ENCODE measurements at places on chromosomes 3 and 15.

GRCh38 chr3:148962513-148962912, 28.8 kb upstream of the GYG1 start:
- no peak for DNase-seq

DNA sequence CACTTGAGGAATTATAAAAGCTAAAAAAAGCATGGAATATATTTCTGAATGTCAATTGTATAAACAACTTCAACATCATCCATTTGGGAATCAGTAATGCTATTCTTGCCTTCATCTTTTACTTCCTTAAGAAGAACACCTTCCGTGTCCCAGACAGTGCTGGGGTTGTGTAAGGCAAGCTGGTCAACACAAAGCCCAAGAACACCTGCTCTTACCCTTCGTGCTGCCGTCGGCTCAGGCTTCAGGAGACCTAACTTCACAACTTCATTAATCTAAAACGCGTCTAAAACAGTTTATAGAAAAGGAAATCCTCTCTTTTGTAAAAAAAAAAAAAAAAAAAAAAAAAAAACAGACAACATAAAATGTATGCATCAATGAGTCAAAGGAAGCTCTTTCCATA, 81.3 kb downstream of the ABI3BP start:
- no peak for DNase-seq

GRCh38 chr3:78986416-78987101, 781.2 kb downstream of the ROBO1 start:
- no peak for DNase-seq

- no peak for DNase-seq
These were observed 219.7 kb upstream of the COL8A1 start for GRCh38 chr3:99418709-99419108.

DNA sequence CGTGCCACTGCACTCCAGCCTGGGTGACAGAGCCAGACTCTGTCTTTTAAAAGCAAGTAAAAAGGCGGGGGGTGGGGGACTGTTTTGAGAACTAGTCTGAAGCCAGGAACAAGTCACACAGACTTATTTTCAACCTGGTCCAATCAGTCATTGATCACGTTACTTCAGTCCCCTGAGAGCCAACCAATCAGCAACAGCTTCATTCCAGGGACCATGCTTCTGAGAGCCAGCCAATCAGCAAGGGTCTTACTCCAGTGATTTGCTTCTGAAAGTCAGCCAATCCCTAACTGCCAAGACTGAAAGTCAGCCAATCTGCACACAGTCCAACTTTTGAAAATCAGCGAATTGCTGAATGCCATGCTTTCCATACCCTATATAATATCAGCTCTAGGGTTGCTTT, 48.6 kb upstream of the C15orf39 start:
- peak; percentile 57 for DNase-seq

GRCh38 chr3:177419904-177420601, 222.8 kb upstream of the TBL1XR1 start:
- no peak for DNase-seq

GRCh38 chr15:96268442-96269204, 61.9 kb upstream of the NR2F2 start:
- no peak for DNase-seq

DNA sequence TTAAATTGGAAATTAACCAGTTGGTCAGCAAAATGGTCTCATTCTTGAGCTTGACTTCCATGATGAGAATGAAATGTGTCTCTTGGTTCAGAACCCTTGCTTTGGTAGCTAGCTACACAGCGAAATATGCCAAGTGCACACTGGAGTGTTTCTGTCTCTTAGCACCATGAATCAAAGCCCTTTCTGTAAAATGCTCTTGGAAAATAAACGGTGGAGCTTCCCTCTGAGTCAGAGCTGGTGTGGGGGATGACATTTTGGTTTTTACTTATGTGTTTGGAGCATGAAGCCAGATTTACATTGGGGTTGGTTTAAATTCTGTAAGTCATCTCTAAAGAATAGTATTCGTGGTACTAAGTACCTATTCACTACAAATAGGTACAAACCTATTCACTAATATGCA, 85.1 kb upstream of the NANOGP8 start:
- DNase-seq = no peak
